ENCODE measurements at places on chromosomes 1 and 21. TPM values are rescaled to one million over a fixed set of nuclear protein-coding genes. Genes with fewer than 3 reads are reported as not detected.

LHX8 gene
- polyA plus RNA-seq = not detected

EXO1 gene
- not detected for polyA plus RNA-seq

IL20 gene
- polyA plus RNA-seq = not detected

RNF186 gene
- not detected for polyA plus RNA-seq

DNA sequence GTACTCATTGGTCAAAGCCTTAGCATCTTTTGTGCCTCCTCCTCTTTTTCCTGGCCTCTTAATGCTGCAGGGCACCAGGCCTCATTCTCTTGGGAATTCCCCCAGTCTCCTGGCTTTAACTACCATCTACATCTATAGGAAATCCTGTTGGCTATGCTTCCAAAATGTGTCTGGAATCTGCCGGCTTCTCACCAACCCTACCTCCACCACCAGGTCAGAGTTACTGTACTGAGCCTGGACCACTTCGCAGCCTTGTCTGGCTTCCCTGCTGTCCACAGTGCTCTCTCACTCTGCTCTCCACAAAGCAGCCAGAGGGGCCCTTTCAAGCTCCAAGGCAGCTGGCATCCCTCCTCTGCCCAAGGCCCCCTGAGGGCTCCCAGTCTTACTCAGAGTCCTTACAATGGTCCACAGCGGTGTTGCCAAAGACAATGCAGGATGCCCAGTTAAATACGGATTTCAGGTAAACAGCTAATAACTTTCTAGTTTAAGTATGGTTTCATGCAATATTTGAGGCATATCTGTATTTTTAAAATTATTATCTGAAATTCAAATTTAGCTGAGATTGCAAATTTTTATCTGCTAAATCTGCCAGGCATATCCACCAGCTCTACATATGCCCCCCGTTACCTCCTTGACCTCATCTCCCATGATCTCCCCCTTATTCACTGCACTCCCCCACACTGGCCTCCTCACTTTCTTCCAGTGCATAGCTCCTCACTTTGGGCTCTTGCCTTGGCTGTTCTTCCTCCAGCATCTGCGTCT, 34.5 kb upstream of the FAM163A start:
- DNase-seq = no peak

- no peak for DNase-seq
Observed at GRCh38 chr1:209302779-209303568, 280.5 kb upstream of the CAMK1G start.

GRCh38 chr1:196002906-196003305, 605.3 kb downstream of the KCNT2 start:
- DNase-seq = no peak

- DNase-seq = no peak
Observed at GRCh38 chr1:35460796-35461195, 96.4 kb downstream of the KIAA0319L start.

DNA sequence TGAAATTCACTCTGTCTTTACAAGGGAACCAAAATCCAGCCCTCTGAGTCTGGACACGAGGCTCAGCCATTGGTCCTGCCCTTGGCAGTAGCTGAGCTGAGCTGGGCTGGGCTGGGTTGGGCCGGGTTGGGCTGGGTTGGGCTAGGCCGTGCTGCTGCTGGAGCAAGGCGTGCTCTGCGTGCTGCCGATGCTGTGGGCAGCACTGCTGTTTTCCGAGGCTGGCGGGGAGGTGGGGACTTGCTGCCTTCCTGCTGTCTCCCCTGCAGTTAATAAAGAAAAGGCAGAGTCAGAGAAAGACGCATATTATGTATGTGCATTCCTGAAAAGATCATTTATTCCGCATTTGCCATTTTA, 182.9 kb downstream of the CDC7 start:
- no peak for DNase-seq

- no peak for DNase-seq
Observed at GRCh38 chr1:117970252-117970651, 40.7 kb downstream of the WDR3 start.
